ENCODE measurements at places on chromosomes 5 and 9.

DNA sequence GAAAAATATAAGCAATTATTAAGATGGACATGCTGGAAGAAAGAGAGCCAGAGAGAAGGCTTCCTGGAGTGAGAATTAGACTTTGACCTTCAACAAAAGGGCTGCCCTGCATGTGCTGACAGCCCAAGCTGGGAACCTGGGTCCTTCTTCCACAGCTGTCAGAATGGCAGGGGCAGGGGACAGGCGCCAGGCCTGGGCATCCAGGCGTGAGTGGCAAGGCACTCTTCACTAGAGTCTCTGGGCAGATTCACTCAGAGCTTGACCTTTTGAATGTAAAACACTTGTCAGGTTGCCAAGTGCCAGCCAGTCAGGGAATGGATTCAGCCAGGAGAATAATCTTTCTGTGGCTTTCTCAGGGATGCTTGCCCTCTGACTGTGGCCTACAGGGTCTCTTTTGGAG, 119.1 kb upstream of the CLINT1 start:
- DNase-seq = no peak

- peak; percentile 9 for DNase-seq
Observed at GRCh38 chr9:79471580-79472543, 99.9 kb upstream of the TLE4 start.

- DNase-seq = no peak
Observed at GRCh38 chr5:82422751-82423181, 144.6 kb upstream of the RPS23 start.

DNA sequence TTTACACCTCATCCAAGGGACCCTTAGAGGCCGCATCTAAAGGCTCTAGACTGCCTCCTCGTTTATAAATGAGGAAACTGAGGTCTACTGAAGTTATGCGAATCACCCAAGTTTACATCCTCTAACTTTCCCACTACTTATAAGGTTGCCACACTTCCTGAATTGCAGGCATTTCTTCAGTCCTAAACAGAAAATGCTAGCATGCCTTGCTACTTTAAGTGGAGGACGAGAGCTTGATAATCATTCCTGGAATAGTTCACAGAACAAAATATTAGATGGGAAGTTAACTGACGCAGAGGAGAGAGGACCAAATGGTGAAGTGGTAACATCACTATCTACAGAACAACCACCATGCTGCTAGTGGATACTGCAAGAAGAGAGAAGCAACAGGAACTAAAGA, 85.8 kb downstream of the GNAQ start:
- DNase-seq = no peak

DNA sequence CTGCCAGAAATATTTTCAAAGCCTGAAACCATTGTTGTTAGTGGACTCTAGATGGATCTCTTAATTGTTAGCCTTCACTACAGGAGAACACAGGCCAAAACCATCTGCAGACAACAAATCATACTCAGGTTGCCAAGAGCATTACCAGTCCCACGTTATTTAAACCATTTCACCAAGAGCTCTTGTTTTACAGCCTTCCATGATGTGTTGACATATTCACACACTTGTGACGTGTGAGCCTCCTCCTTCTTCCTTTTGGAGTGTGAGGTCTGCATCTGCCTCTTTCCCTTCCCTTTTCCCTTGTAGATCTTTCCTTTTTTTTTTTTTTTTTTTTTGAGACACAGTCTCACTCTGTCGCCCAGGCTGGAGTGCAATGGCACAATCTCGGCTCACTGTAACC, 279.0 kb downstream of the AUH start:
- no peak for DNase-seq

GRCh38 chr9:5832071-5832537, 813 bp downstream of the ERMP1 start:
- no peak for DNase-seq

GRCh38 chr5:93909356-93909755, 168.0 kb upstream of the POU5F2 start:
- DNase-seq = no peak

DNA sequence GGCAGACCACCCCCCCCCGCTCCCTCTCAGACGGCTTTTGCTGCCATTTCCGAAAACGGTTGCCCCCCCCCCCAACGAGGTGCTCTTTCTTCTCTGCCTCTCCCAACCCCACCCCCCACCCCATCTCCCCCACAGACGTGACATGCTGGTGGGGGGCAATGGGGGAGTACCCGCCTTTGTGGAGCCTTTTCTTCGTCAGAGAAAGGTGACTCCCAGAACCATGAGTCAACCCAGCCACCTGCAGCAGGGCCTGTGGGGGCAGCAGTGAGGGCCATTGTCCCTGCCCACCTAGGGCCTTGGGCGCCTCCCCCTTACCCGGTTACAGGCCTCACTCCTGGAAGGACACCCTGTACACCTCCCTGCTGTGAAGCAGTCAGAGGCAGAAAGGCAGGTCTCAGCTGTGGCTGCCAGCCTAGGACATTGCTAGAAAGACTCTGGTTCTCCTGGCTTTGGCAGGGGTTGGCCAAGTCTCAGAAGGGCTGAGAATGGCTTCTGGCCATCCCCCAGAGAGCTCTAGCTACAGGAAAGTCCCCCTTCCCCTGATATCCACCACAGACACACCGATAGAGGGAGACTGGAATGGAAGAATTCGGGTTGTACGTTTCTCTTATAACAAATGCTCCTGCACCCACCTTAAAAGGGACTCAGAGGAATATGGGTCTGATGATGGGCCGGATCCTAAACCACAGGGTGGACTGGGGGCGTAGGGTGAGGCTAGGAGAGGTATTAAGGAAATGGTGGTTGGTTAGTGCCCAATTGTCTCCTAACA, 2.2 kb downstream of the DNAJB5 start:
- DNase-seq = no peak

- no peak for DNase-seq
Observed at GRCh38 chr9:103755441-103755840, 338.7 kb upstream of the SMC2 start.
